ENCODE measurements at places on chromosomes 12 and 14. TPM values are rescaled to one million over a fixed set of nuclear protein-coding genes. Genes with fewer than 3 reads are reported as not detected.

RHEBL1 gene
- 0.09 TPM for total RNA-seq

BATF gene
- total RNA-seq = 2.1 TPM

TAS2R8 gene
- total RNA-seq = not detected

KERA gene
- not detected for total RNA-seq

PFDN5 gene
- total RNA-seq = 359 TPM

BIN2 gene
- total RNA-seq = 0.42 TPM

PLEKHG7 gene
- total RNA-seq = not detected

PRIMA1 gene
- 0.07 TPM for total RNA-seq

SOCS2 gene
- 6.1 TPM for total RNA-seq

TRPV4 gene
- 5.1 TPM for total RNA-seq

CPSF6 gene
- total RNA-seq = 31.4 TPM

TMEM229B gene
- total RNA-seq = 2.2 TPM

GPR84 gene
- total RNA-seq = not detected

SLC16A7 gene
- total RNA-seq = 3.0 TPM

ANO2 gene
- not detected for total RNA-seq

GNS gene
- 41.3 TPM for total RNA-seq

ZNF664 gene
- 33.6 TPM for total RNA-seq

TSPAN9 gene
- total RNA-seq = 5.8 TPM

KIF21A gene
- 18.5 TPM for total RNA-seq

CSRP2 gene
- 31.9 TPM for total RNA-seq

IL31 gene
- not detected for total RNA-seq

FOXN4 gene
- total RNA-seq = not detected

PWP1 gene
- total RNA-seq = 61.9 TPM

ZC2HC1C gene
- total RNA-seq = 0.56 TPM

OR10G2 gene
- not detected for total RNA-seq

LYZ gene
- total RNA-seq = 0.33 TPM

Measured in airway epithelial cell (primary cell).